Neural crest cell (in vitro differentiated cells): ENCODE measurements at places on chromosomes 3 and 15.

GRCh38 chr3:33937628-33938027, 139.2 kb downstream of the PDCD6IP start:
- DNase-seq = no peak

- DNase-seq = no peak
Measured at GRCh38 chr3:67650084-67650483, 4.3 kb downstream of the SUCLG2 start.

GRCh38 chr3:147934451-147935180, 525.5 kb downstream of the ZIC1 start:
- no peak for DNase-seq

- no peak for DNase-seq
Measured at GRCh38 chr3:25144430-25144829, 283.6 kb upstream of the RARB start.

- DNase-seq = no peak
Measured at GRCh38 chr3:105823149-105823867, 45.5 kb downstream of the CBLB start.

- no peak for DNase-seq
Measured at GRCh38 chr15:64614519-64614918, 154.1 kb downstream of the ZNF609 start.

- DNase-seq = no peak
Measured at GRCh38 chr3:100606894-100607512, 2.4 kb upstream of the ADGRG7 start.

DNA sequence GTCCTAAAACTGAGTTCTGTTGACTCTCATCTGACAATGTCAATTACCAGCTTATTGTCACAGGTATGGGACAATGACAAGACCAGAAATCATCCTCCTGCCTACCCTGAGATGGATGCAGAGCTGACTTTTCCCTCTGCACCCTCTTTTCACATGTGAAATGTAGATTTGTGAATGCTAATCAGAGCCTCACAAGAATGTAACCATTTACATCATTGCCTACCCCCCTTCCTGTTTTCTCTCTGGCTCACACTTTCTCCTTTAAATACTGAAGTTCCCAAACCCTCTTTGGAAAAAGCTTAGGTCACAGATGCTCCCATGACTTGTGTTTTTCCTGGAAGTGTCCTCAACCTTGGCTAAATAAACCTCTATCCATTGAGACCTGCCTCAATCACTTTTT, 228.2 kb downstream of the MYRIP start:
- no peak for DNase-seq

GRCh38 chr15:25095179-25095578, 140.4 kb downstream of the SNRPN start:
- DNase-seq = no peak
